ENCODE measurements at places on chromosomes 11 and 22.

GRCh38 chr11:102456381-102456780 is 3.8 kb upstream of the TMEM123 start:
- peak; percentile 98 for DNase-seq

DNA sequence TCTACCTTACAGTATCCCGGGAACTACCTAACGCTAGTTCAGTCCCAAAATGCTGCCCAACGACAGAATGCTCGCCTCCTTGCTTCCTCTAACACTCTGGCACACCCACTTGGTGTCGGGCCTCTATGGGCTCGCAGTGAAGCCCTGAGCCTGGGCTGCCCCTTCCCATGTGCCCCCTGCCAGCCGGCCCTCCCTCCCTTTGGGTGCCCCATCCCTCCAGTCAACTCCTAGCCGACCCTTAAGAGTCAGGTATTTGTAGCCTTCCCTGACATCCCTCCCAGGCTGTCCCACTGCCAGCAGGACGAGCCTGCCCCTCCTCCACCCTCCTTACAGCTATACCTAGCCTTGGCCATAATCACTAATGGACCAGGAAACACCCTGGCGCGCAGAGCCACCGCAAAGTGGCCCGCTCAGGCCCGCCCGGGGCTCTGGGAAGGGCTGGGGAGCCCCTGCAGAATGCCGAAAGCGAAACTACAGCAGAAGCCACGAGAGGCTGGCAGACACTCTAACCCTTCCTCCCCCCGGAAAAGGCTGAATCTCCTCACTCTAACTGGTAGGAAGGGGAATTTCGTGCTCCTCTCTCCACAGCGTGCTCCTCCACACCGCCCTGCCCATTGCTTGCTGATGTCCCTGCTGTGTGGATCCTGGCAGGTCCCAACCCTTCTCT is 8.2 kb downstream of the CBX7 start:
- DNase-seq = peak; percentile 74

GRCh38 chr11:31442086-31442485 is 67.3 kb downstream of the IMMP1L start:
- DNase-seq = no peak

- DNase-seq = no peak
These were observed 21.9 kb downstream of the NADSYN1 start for GRCh38 chr11:71474771-71475483.

- no peak for DNase-seq
These were observed 131.1 kb downstream of the DBX1 start for GRCh38 chr11:20029193-20029592.

GRCh38 chr11:69286374-69287371 is 7.3 kb upstream of the MYEOV start:
- DNase-seq = no peak

GRCh38 chr22:20650294-20651207 is 123.4 kb upstream of the SERPIND1 start:
- DNase-seq = no peak

- DNase-seq = no peak
These were observed 12.3 kb downstream of the MLC1 start for GRCh38 chr22:50072714-50073538.

DNA sequence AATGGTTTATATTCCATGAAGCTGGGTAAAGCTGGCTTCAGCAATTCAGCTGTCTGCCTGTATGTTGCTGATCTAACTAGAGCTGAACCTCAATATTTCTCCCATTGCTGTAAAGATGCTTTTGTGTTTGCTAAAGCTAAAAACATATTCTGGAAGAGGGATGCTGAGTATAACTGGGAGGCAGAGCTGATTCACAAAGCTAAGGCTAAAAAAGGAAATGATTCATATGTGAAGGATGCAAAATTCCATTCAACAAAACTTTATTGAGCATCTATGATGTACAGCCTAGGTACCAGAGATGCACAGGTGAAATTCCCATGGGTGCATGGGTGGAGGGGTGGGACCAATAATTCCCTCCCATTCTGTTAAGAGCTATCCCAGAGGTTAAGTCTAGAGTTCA is 193.9 kb downstream of the KIF18A start:
- DNase-seq = no peak

- DNase-seq = no peak
These were observed 43.3 kb downstream of the SESN3 start for GRCh38 chr11:95187723-95188122.

DNA sequence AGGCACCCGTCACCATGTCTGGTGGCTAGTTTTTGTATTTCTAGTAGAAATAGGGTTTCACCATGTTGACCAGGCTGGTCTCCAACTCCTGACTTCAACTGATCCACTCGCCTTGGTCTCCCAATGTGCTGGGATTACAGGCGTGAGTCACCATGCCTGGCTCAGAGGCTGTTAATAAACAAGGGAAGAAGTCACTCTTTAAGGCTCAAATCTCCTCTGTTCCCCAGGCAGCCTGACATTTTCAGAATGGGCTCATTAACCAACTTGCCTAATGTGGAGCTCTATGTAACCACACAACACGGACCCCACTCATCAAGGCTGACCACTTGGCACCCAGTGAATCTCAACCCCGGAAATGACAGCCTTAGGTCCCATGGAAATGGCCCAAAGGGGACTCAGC is 24.1 kb downstream of the APOL3 start:
- peak; percentile 9 for DNase-seq

- DNase-seq = no peak
These were observed 53.0 kb downstream of the PARVA start for GRCh38 chr11:12430351-12430750.

GRCh38 chr11:23099256-23099655 is 239.0 kb upstream of the CCDC179 start:
- DNase-seq = no peak

- no peak for DNase-seq
These were observed 148.1 kb downstream of the FAM76B start for GRCh38 chr11:95641495-95641894.

DNA sequence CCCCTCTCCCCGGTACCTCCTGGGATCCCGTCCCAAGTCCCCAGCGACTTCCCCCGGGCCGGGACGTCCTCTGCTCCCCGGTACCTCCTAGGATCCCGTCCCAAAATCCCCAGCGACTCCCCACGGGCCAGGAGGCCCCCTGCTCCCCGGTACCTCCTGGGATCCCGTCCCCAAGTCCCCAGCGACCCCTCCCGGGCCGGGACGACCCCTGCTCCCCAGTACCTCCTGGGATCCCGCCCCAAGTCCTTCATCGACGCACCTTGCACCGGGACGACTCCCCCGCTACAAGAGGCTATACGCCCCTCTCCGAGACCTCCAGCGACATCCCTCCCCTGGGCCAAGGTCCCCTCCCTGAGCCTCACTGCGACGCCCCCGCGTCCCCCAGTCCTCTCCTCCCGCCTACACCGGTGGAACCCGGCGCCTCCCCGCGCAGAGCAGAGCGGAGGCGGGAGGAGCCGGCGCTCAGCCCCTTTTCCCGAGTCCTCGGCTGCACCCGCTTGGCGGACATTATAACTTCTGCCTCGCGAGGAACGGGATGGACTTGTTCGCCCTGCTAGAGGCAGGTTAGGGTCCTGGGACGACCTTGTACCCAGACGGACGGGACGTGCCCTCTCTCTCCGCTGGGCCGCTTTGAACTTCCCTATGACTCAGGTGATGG is 912 bp downstream of the KREMEN1 start:
- DNase-seq = peak; percentile 11

DNA sequence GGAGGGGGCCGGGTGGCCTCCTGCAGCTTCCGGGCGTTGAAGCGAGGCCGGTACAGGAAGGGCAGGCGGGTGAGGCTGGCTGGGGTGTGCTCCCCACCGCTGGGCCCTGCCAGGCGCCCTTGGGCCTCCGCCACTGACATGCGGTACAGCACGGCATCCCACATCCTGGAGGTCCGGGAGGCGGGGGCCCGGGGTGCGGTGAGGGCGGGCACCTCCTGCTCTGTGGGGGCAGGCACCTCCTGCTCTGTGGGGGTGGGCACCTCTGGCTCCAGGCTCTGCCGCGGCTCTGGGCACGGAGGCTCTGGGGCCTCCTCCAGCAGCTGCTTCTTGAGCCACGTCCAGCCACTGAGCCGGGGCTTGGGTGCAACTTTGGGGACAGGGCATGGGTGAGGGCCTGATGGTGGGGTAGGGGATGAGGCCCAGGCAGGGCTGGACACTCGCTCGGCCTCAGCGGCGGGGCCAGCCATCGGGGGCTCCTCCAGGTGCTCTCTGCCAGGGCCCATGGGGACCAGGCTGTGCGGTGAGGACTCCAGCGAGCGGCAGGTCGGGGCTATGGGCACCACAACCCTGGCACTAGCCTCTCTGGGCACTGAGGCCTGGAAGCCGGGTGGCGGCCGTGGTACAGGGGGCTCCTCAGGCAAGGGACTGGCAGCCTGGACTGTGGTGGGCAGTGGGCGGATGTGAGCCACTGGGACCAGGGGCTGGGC is 2.3 kb downstream of the PRR33 start:
- no peak for DNase-seq

DNA sequence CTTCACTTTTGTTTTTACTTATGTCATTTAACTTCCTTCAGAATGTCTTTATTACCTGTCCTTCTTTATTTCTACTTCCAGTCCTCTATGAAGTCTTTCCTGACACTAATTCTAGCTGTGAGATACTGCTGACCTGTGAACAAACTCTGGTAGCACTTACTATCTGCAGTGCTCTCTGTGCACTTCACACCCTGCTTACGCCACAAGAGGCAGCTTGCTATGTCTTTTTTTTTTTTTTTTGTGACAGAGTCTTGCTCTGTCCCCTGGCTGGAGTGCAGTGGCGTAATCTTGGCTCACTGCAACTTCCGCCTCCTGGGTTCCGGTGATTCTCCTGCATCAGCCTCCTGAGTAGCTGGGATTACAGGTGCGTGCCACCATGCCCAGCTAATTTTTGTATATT is 10.7 kb downstream of the STIM1 start:
- peak; percentile 55 for DNase-seq

DNA sequence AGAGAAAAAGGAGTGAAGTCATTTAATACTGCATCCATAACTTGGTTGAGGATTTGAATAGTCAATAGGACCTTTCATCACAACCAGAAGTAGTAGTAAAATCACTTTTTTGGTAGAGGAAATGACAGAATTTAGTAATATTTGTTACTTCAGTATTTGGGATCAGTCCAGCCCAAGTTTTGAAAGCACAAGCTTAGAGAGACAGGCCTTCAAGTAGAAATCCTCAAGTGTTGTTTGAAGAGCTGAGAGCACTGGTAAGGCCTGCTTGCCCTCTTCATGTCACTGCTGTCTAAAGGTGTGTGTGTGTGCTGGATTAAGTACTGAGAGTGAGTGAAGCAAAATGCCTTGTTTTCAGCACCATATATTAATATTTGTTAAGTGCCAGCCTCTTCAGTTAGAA is 137.3 kb downstream of the WNT11 start:
- peak; percentile 60 for DNase-seq

- no peak for DNase-seq
These were observed 128.6 kb downstream of the SLC17A6 start for GRCh38 chr11:22466809-22467208.

DNA sequence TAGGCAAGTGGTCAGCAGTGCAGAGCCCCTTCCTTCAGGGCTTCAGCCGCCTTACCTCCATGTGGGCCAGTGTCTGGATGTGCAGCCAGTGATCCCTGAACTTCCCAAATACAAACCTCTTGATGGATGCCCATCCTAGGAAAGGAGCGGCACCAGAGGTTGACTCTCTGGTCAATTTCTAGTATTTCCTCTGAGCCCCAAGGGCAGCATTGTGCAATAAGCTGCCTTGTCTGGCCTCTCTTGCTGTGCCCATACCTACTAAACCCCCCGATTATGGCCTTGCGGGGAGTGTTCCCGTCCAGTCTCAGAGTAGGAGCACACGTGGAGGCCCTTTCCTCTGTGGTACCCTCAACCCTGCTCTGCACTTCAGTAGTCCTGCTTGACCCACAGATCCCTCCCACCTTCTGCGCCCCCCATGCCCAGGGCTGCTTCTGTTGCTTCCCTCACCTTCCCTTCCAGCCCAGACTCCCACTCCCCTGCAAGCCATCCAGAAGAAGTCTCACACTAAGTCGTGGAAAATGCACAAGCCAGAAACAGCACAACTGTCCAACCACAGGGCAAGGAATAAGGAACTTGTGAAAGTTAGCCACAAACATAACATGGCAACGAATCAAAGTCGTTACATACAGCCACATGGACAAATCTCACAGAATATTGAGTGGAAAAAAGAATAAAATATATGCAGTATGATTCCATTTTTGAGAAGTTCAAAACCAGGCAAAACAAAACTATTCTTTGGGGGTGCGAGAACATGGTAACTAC is 39.6 kb upstream of the HORMAD2 start:
- no peak for DNase-seq

DNA sequence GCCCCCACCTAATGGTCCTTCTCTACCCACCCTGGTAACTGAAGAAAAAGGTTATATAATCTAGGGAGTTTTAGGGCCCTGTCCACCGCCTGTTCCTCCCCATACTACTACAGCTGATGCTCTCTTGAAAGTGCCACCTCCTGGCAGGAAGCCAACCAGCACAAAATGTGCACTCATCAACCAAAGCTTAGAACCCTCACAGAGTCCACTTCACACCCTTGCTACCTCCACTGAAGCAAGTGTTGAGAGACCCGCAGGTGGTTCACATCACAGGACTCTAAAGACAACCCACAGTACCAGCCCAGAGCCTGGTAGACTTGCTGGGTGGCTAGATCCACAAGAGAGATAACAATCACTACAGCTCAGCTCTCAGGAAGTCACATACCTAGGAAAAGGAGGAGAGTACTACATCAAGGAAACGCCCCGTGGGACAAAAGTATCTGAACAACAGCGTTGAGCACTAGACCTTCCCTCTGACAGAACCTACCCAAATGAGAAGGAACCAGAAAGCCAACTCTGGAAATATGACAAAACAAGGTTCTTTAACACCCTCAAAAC is 17.5 kb upstream of the OR10W1 start:
- DNase-seq = no peak

DNA sequence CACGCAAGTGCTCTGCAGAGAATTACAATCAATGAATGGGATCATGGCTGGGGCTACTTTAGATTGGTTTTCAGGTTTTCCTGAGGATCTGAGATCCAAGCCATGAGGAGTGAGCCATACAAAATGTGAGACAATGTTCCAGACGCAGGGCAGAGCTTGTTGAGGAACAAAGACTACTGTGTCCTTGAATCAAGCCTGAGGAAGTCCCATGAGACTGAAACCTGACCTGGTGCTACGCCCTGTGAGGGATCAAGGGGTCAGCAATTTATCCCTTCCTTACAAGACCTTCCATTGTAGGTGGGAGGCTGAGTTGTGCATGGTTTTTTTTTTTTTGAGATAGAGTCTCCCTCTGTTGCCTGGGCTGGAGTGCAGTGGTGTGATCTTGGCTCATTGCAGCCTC is 2.1 kb downstream of the INCENP start:
- no peak for DNase-seq

DNA sequence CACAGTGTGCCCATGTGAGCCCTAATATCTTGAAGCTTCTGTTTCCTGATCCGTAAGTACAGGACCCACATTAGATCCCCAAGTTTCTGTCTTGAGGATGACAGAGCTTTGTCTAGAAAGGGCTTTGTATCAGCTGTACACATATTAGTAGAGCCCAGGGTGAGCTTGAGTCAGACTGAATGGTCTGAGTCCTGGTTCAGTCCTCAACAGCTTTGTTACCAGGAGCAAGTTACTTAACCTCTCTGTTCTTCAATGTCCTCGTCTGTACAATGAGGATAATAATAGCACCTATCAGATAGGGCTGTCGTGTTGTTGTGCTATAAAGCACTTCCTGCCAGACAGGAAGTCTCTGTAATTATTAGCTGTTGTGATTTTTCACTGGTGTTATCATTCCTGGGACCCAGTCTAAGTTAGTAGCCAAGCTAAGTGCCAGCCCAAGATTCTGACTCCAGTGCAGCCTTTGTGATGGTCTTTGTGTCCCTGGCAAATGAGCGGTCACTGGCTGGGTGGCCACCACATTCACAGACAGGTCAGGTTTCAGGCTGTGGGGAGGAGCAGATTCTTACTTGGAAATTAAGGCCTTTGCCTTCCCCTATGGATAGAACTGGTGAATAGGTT is 6.8 kb downstream of the TOM1 start:
- no peak for DNase-seq

Measured in inflammatory macrophage treated with lipopolysaccharide for 1 hour (primary cell).